ENCODE measurements at places on chromosomes 4 and X. TPM values are rescaled to one million over a fixed set of nuclear protein-coding genes. Genes with fewer than 3 reads are reported as not detected.

GRCh38 chrX:56462389-56462788, 101.0 kb upstream of the UBQLN2 start:
- no peaks in the 10 kb centered on the region for H3K36me3 ChIP-seq
- H3K27ac ChIP-seq: no peak overlapping the region
- H3K4me1 ChIP-seq: no peaks in the 10 kb centered on the region

- H3K27me3 ChIP-seq: peaks cover 10% of the 10 kb centered on the region
Observed at GRCh38 chrX:68915778-68916177, 87.0 kb downstream of the EFNB1 start.

- no peaks in the 10 kb centered on the region for H3K27me3 ChIP-seq
- no peaks in the 10 kb centered on the region for H3K36me3 ChIP-seq
- DNase-seq: no peak
- H3K27ac ChIP-seq: no peak overlapping the region
- no peak overlapping the region for H3K4me3 ChIP-seq
- no peaks in the 10 kb centered on the region for H3K4me1 ChIP-seq
Observed at GRCh38 chrX:11725631-11726442, 32.2 kb upstream of the MSL3 start.

DNA sequence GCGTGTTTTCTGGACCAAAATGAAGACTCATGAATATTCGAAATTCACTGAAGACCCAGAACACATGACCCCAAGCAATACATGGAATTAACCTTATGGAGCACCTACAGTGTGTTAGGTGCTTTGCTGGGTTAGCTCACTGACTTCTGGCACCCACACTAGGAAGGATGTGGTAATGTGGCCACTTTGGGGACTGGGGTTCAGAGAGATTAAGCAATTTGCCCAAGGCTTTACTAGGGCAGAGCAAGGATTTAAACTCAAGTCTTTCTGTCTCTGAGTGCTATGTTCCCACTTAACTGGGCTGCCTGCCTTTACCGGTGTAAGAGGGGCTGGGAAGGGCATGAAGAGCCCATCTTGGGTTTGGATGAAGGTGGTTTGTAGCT, 162.0 kb upstream of the ATP6AP2 start:
- H3K4me3 ChIP-seq: no peak overlapping the region
- no peaks in the 10 kb centered on the region for H3K36me3 ChIP-seq
- H3K4me1 ChIP-seq: peaks cover 11% of the 10 kb centered on the region
- no peak for DNase-seq
- no peak overlapping the region for H3K27ac ChIP-seq

DNA sequence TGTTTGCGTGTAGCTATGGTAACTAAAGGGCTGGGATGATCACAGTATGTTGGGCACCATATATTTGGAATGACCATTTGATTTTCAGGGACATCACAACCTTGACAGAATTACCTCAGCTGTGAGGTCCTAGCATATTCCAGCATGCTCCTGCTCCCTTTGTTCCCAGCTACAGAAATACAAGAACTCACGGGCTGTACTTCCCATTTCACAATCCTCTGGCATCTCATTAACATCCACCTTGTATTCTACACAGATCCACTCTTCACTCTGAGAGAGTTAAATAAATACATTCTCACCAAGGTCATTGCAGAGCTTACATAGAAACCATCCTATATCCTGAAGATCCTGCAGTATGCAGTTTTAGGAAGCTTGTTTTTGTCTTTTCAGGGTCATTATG, 169.7 kb downstream of the FRMPD4 start:
- no peak overlapping the region for H3K4me3 ChIP-seq
- peaks cover 5% of the 10 kb centered on the region for H3K36me3 ChIP-seq
- H3K4me1 ChIP-seq: peaks cover 60% of the 10 kb centered on the region
- no peaks in the 10 kb centered on the region for H3K27me3 ChIP-seq
- H3K27ac ChIP-seq: peak overlapping the region; percentile 62

- peaks cover 4% of the 10 kb centered on the region for H3K4me1 ChIP-seq
- peaks cover 8% of the 10 kb centered on the region for H3K27me3 ChIP-seq
- DNase-seq: no peak
- H3K27ac ChIP-seq: no peak overlapping the region
- peaks cover 26% of the 10 kb centered on the region for H3K36me3 ChIP-seq
Observed at GRCh38 chr4:73034896-73035295, 34.6 kb downstream of the COX18 start.

DNA sequence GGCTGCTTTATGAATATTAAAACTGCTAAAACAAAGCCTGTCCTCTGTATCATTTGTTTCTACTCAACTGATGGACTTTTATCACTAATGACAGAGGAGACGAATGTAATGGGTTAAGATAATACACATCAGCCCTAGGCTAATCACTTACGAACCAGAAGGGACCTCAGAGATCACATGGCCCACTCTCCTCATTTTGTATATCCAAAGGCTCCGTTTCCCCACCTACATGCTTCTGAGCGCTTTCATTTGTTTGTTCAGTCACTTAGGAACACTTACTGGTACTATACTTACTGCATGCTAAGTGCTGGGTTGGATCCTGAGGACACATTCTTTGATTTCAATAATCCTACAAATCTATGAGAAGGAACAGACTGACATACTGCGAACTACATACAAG, 169.3 kb downstream of the CEP135 start:
- no peak overlapping the region for H3K4me3 ChIP-seq
- no peaks in the 10 kb centered on the region for H3K36me3 ChIP-seq
- H3K4me1 ChIP-seq: no peaks in the 10 kb centered on the region
- no peak overlapping the region for H3K27ac ChIP-seq
- no peak for DNase-seq

GRCh38 chr4:83961575-83961974, 425.7 kb downstream of the GPAT3 start:
- no peaks in the 10 kb centered on the region for H3K4me1 ChIP-seq
- no peak overlapping the region for H3K27ac ChIP-seq
- H3K36me3 ChIP-seq: peaks cover 42% of the 10 kb centered on the region
- no peak for DNase-seq

GRCh38 chrX:130094696-130095095, 15.6 kb downstream of the ELF4 start:
- no peak overlapping the region for H3K27ac ChIP-seq
- DNase-seq: no peak
- no peak overlapping the region for H3K4me3 ChIP-seq
- H3K36me3 ChIP-seq: no peaks in the 10 kb centered on the region
- H3K4me1 ChIP-seq: peaks cover 8% of the 10 kb centered on the region

DNA sequence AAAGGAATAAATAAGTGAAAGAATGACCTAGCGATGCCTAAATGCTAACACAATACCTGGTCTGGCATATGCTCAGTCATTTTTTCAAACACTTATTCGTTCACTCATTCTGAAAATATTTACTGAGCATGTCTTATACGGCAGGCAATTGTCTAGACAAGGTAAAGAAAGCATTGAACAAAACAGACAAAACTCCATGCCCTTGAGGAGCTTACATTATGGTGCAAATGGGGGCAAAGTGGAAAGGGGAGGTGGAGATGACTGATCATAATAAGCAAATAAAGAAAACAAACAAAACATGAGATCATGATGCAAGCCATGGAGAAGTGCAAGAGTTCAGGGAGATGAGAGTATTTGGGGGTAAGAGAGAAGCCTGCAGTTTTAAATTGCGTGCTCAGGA, 334.6 kb upstream of the PPARGC1A start:
- no peak overlapping the region for H3K4me3 ChIP-seq
- H3K27me3 ChIP-seq: peaks cover 8% of the 10 kb centered on the region
- no peaks in the 10 kb centered on the region for H3K36me3 ChIP-seq
- H3K27ac ChIP-seq: no peak overlapping the region
- no peaks in the 10 kb centered on the region for H3K4me1 ChIP-seq
- DNase-seq: no peak

DNA sequence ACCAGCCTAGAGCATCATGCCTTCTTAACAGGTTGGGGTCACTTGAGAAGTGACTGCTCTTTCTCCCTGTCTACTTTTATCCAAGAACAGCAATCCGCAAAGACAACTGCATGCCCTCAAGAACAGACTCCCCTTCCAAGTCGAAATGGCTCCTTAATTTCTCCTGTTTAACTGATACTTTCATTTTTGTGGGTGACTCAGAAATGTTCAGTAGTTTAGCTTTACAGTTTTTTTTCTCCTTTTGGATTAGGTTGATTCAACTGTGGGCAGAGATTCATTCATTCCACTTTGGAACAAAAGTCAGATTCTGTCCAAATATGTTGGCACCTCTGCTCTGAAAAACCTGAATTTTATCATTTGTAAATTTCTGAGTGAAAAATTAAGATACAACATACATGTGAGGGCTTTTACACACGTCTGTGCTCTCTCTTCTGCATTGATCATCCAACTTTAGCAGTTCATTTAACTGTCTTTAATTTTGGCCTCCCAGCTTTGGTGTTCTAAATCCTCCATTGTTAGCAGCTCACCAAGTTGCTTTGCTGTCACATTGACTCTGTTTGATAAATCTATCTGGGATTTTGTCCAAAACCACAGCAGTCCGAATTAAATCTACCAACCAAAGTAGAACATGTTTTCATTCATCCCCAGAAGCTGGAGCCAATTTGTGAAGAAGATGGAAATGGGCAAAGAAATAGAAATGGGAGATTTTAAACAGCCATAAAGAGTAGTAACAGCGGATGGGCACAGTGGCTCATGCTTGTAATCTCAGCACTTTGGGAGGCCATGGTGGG, 50.0 kb downstream of the HOPX start:
- no peak overlapping the region for H3K4me3 ChIP-seq
- H3K27ac ChIP-seq: no peak overlapping the region
- H3K4me1 ChIP-seq: no peaks in the 10 kb centered on the region
- DNase-seq: no peak
- H3K36me3 ChIP-seq: peaks cover 7% of the 10 kb centered on the region
- H3K27me3 ChIP-seq: peaks cover 20% of the 10 kb centered on the region

Gene IL2
- 0.64 TPM for total RNA-seq

Gene MRPL1
- total RNA-seq: 25.7 TPM

Gene CUL4B
- 42.3 TPM for total RNA-seq
